Amniotic stem cell (primary cell): ENCODE measurements at places on chromosomes 11 and 22.

DNA sequence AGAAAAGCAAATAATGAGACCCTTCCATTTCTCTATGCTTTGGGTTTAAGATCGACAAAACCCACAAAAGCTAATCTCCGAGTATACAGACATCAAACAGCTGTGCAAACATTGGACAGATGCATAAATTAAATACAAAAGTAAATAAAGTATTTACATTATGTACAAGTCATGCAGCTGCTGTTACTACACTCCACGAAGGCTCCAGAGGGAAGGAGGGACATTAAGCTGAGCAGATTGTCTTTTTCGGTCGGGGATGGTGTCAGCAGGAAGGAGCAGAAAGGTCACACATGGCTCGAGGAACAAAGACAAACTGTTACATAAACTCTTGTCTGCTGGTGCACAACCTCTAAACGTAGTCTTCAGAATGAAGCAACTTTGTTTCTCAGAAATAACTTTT is 88.8 kb upstream of the BARX2 start:
- no peak for DNase-seq

GRCh38 chr22:45897736-45898135 is 79.2 kb downstream of the WNT7B start:
- no peak for DNase-seq

DNA sequence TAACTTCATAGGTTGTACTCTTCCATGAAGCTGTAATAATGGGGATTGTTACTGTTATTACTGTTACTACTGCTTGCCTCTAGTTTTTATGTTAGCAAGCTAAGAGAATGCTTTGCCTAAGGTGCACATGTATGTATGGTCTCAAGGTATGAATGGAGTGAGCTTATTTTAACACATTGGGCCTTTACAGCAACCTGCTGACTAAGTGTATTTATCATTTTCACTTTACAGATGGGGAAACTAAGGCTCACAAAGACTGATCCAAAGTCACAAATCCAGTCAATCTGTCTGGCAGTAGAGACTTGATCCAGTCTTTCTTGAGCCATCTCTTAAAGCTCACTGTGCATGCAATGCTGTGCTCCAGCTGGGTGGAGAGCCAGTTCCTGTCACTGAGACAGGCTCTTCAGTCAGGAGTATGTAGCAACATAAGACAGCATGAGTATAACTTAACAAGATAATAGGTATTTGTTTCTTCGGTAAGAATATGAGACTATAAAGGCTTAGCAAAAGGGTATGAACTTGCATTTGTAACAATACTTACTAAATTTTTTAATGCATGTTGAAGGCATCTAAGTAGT is 66.5 kb downstream of the PPP2R1B start:
- DNase-seq, result no peak

DNA sequence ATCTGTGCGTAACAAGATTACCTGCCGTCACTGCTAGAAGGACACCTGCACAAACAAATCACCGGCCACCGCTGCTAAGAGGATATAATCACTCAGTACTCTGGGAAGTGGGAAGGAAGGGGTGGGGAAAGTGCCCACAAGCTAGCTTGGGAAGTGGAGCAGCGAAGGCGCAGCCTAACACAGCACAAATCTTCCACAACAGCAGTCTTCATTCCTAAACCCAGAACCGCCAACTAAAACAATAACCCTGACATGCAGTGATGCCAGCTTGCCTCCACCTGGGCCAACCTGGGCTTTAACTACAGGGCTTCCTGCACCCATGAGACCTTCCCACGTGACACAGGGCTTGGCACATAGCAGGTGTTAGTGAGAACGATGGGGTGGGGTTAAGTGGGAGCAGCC is 5.1 kb downstream of the DGCR2 start:
- DNase-seq, result no peak

DNA sequence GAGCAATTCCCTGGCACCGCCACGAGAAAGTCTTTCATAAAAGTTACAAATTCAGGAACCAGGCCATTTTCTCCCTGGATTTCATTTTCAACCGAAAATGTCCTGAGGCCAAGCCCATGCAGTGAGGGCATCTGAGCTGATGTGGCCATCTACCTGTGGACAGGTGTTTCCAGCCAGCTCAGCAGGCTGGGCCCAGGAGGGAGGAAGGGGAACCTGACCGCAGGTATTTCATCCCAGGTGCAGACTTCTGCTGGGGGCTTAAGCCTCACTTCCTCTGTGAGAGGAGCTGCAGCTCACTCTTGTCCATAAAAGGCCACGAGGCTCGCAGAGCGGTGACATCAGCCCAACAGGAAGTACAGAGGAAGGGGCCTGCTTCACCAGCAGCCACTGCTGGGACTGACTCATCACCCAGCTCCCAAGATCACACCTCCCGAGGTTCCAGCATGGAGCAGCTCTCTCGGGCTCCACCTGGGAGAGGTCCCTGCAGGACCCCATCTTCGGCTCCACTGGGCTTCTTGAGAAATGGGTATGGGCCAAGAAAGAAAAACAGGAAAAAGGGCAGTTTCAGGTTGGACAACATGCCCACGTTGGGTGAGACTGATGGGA is 56.4 kb downstream of the MYH9 start:
- DNase-seq, result peak; percentile 80

- DNase-seq, result no peak
These were observed 118.7 kb upstream of the E2F8 start for GRCh38 chr11:19359221-19360000.

- DNase-seq, result no peak
These were observed 1.2 kb upstream of the AHNAK start for GRCh38 chr11:62547691-62548281.

GRCh38 chr11:114705280-114706024 is 27.1 kb downstream of the NXPE2 start:
- DNase-seq, result no peak

DNA sequence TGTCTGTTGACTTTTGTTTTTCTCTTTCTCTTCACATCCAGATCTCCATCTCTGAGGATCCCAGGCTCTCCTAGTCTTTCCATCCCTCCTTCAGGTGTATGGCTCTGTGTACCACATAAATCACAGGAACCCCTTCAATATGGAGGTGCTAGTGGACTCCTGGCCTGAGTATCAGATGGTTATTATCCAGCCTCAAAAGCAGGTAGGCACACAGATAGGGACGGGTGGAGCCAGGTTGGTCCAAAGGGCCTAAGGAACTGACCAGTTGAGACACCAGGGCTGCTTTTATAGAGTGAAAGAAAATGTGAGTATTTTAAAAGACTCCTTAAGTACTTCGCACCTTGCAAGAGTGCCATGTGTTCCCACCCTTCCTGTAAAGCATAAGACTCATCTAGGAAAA is 39.9 kb downstream of the GLYATL1 start:
- no peak for DNase-seq

- DNase-seq, result no peak
These were observed 8.7 kb upstream of the LTO1 start for GRCh38 chr11:69683764-69684333.

GRCh38 chr22:36152088-36152487 is 8.5 kb downstream of the APOL3 start:
- no peak for DNase-seq

DNA sequence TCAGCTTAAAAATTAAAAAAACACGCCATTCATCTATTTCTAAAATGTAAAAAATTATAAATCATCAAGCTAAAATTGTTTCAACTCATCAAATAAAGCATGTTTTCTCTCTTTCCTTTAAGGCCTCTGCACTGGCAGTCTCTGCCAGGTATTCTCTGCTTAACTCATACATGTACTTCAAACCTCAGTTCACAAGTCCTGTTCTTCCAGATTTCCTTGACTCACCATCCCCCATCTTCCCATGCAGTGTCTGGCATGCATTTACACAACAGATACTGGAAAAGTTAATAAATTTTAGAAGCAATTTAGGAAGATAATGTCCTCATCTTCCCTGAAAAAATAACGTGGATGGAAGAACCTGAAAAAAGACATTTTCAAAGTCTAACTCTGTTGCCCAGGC is 32.5 kb downstream of the CSTF3 start:
- DNase-seq, result no peak

GRCh38 chr22:39678862-39679490 is 108.4 kb downstream of the CACNA1I start:
- no peak for DNase-seq

DNA sequence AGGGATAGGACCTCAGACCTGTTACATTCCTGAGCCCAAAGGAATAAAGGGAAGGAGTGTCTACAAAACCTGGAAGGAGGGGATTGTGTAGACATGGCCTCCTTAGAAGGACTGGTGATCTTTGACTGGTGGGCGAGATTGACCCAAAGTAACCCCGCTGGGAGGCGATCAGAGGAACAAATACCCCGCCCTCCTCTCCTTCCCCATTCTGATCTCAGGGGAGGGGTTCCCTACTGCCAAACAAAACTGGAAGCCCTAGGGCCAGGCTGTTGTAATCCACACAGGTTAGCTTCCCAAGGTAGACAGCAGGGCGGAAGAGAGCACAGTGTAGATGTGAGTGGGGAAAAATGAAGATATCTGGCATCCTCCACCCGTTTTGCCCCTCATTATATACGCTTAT is 24.7 kb downstream of the NCF4 start:
- no peak for DNase-seq
